ENCODE measurements at places on chromosomes 6 and 20.

DNA sequence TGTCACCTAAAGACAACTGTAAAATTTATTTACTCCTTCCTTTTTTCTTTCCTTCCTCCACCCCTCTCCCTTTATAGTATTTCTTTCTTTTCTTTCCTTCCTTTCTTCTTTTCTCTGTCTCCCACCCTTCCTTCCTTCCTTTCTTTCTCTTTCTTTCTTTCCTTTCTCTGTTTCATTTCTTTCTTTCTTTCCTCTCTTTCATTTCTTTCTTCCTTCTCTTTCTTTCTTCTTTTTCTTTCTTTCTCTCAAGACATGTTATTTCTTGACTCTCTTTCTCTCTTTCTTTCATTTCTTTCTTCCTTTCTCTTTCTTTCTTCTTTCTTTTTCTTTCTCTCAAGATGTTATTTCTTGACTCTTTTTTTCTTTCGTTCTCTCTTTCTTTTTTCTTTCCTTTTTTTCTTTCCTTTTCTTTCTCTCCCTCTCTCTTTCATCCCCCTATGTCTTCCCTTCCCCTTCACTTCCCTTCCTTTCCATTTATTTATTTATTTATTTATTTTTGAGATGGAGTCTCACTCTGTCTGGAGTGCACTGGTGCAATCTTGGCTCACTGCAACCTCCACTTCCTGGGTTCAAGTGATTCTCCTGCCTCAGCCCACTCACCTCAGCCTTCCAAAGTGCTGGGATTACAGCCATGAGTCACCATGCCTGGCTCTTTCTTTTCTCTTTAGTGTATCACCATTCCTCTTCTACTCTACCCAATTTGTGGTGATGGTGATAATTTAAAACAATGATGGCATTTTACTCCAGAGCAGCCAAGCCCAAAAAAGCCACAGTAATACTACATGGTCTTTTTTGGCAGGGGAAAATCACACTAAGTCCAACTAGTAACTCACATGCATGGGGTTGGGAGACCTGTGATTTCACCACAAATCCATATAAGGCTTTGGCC is 188.2 kb downstream of the ADGRG6 start:
- DNase-seq = no peak

GRCh38 chr6:126477678-126478077 is 137.8 kb downstream of the CENPW start:
- no peak for DNase-seq

DNA sequence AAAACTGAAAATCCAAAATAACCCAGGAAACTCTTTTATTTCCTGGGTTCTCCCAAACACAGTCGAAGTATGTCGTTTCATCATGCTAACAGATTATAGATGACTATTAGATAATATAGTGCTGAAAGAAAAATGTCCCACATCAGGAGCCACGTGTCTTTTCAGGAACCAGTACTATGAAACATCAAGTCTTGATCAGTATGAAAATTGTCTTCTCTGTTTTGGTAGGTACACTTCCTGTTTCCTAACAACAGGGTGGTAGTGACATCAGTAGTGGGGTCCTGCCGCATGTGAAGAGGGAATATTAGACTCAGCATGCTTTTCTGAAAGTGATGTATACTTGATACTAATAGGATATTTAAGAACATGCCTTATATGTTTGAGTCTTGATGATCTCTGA is 136.7 kb downstream of the HIVEP1 start:
- no peak for DNase-seq

DNA sequence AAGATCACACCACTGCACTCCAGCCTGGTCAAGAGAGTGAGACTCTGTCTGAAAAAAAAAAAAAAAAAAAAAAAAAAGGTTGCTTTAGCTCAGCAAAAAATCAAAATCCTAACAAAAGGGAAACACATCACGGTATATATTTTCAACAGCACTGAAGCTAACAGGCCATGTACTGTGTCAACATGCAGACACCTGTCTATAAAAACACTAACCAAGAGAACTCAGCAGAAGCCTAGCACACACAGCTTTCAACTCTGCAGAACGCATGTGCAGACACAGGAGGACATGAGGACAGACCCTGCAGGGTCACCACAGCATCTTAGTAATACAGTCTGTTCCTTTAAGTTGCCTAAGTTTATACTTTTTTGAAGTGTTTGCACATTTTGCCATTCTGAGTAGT is 13.5 kb downstream of the NINL start:
- no peak for DNase-seq

- DNase-seq = no peak
These were observed 41.2 kb upstream of the GRIK2 start for GRCh38 chr6:101352316-101352715.

GRCh38 chr6:292506-293192 is 362 bp downstream of the DUSP22 start:
- DNase-seq = peak; percentile 73

- DNase-seq = peak; percentile 43
These were observed 1.0 kb downstream of the AFDN start for GRCh38 chr6:167827583-167828324.

All from heart left ventricle (tissue), 16 donors.